ENCODE measurements at places on chromosomes 2 and 18. TPM values are rescaled to one million over a fixed set of nuclear protein-coding genes. Genes with fewer than 3 reads are reported as not detected.

GRCh38 chr2:218995972-218996711, 2.9 kb upstream of the CRYBA2 start:
- peak overlapping the region; percentile 33 for H3K27ac ChIP-seq
- H3K36me3 ChIP-seq = no peaks in the 10 kb centered on the region
- H3K27me3 ChIP-seq = peaks cover 47% of the 10 kb centered on the region
- H3K4me3 ChIP-seq = peak overlapping the region; percentile 67
- peaks cover 20% of the 10 kb centered on the region for H3K4me1 ChIP-seq

GRCh38 chr18:78376046-78376445, 603.6 kb upstream of the SALL3 start:
- H3K27me3 ChIP-seq = no peaks in the 10 kb centered on the region
- no peak for DNase-seq
- no peak overlapping the region for H3K27ac ChIP-seq
- no peaks in the 10 kb centered on the region for H3K36me3 ChIP-seq
- H3K4me3 ChIP-seq = no peak overlapping the region
- no peaks in the 10 kb centered on the region for H3K4me1 ChIP-seq

DNA sequence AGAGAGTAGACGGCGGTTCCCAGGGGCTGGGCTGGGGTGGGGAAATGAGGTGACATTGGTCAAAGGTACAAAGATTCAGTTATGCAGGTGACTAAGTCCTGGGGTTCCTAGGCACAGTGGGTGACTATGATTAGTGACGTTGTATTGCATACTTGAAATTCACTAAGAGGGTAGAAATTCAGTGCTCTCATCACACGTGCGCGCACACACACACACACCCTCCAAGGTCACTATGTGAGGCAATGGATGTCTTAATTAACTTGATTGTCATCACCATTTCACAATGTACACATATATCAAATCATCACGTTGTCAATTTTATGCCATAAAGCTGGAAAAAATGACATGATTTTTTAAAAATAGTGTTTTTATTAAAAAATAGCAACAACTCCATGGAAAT, 92.9 kb upstream of the ALKAL2 start:
- no peak overlapping the region for H3K27ac ChIP-seq
- no peaks in the 10 kb centered on the region for H3K36me3 ChIP-seq
- no peaks in the 10 kb centered on the region for H3K27me3 ChIP-seq
- H3K4me3 ChIP-seq = no peak overlapping the region
- DNase-seq = no peak
- H3K4me1 ChIP-seq = no peaks in the 10 kb centered on the region

The RGPD5 gene
- 69.1 TPM for total RNA-seq

DNA sequence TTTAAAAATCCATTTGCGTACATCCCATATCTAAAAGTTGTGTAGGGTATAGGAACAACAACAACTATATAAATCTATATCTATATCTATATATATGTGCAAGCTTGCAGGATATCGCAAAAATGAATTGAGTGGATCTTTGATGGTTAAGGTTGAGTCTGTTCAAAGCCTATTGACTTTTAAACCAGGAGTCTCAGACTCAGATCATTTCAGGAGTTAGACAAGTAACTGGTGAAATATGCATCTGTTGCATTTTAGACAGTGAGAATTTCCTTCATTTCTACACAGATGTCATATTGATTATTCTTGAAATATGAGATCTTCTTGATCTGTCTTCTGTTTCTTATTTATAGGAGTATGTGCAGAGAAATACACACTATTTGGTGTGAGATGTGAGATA, 66.5 kb downstream of the PARD3B start:
- H3K4me1 ChIP-seq = no peaks in the 10 kb centered on the region
- H3K36me3 ChIP-seq = no peaks in the 10 kb centered on the region
- no peak overlapping the region for H3K4me3 ChIP-seq

- H3K4me1 ChIP-seq = no peaks in the 10 kb centered on the region
- no peaks in the 10 kb centered on the region for H3K27me3 ChIP-seq
- no peak overlapping the region for H3K4me3 ChIP-seq
- H3K27ac ChIP-seq = peak overlapping the region; percentile 55
Observed at GRCh38 chr18:79476918-79477571, 81.3 kb downstream of the NFATC1 start.

GRCh38 chr2:122866095-122866494, 1110.6 kb downstream of the TSN start:
- H3K36me3 ChIP-seq = no peaks in the 10 kb centered on the region
- DNase-seq = no peak
- H3K27ac ChIP-seq = no peak overlapping the region
- no peaks in the 10 kb centered on the region for H3K27me3 ChIP-seq
- no peaks in the 10 kb centered on the region for H3K4me1 ChIP-seq

- H3K27me3 ChIP-seq = no peaks in the 10 kb centered on the region
- no peak for DNase-seq
- no peaks in the 10 kb centered on the region for H3K36me3 ChIP-seq
- H3K4me1 ChIP-seq = no peaks in the 10 kb centered on the region
Observed at GRCh38 chr2:234047361-234047760, 3.1 kb upstream of the SPP2 start.

The NOSTRIN gene
- total RNA-seq = 73.7 TPM

The CACNB4 gene
- total RNA-seq = 17.7 TPM

The BIN1 gene
- 30.1 TPM for total RNA-seq

All from breast epithelium (tissue), 4 donors.